ENCODE measurements at places on chromosomes 4 and X.

DNA sequence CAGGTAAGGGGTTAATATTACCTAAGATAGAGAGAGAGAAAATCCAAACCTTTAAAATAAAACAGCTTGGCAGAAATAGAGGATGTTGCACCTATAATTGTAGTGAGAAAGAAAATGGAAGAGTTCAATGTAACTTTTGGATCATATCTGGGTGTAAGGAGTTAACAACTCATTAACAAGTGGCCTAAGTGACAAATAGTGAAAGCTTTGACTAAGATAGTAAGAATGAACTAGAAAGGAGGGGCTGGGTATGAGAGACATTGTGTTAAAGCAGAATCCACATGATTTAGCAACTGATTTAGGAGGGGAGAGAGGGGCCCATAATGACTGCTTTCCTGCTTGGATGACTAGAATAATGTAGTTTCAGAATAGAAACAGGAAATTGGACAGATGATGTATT is 761.0 kb downstream of the IL1RAPL1 start:
- DNase-seq = no peak

- DNase-seq = no peak
These were observed 372.4 kb upstream of the SLIT2 start for GRCh38 chr4:19879330-19879729.

DNA sequence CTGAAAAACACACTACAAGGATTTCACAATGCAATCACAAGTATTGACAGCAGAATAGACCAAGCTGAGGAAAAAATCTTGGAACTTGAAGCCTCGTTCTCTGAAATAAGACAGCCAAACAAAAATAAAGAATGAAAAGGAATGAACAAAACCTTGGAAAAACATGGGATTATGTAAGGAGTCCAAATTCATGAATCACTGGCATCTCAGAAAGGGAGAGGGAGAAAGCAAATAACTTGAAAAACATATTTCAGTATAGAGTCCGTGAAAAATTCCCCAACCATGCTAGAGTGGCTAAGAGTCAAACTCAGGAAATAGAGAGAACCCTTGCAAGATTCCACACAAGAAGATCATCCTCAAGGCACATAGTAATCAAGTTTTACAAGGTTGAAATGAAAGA is 178.5 kb upstream of the CTSO start:
- DNase-seq = no peak

DNA sequence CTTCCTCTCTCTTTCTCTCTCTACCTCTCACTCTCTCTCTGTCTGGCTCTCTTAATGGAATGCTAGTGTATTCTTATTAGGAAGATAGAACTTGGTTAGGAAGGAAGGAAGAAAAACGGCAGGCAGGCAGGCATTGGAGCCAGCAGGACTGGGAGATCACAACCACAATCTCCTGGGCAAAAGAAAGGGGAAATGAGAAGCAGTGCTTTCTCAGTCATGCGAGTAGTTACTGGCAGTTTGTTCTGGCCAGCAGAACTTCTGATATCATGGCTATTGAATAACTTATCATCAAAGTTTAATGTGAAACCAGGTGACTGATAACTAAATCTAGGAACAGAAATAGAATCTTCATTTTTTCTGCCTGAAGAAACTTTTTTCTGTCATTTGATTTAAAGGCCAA is 60.9 kb upstream of the PAGE1 start:
- DNase-seq = no peak

GRCh38 chrX:48956728-48957414 is 536 bp downstream of the OTUD5 start:
- no peak for DNase-seq

DNA sequence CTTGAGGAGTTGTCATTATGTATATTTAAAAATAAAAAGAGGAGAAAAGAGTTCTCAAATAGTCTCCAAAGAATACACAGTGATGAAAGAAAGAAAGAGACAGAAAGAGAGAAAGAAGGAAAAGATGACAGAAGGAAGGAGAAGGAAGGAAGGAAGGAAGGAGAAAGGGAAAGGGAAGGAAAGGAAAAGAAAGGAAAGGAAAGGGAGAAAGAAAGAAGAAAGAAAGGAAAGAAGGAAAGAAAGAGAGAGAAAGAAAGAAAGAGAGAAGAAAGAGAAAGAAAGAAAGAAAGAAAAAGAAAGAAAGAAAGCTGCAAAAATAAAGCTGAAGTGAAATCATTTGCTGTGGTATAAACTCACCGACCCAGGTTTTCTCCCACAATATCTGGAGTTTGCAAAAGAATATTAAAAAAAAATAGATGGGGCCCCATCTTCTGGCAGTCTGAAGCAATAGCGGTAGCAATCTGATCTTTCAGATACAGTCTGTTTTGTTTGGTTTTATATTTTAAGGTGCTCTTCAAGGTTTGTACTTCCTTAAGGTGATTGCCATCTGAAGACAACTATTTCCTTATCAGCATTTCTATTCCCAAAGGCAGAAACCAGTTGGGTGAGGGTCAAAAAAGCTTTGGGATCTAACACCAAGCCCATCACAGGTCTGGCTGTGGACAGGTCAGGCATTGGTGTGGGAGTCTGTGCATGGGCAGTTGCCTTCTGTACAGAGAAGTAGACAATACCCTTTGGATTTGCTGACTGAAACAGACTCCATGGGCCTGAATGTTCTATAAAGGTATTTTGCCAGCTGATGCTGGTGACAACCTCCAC is 160.4 kb downstream of the CPEB2 start:
- DNase-seq = no peak

DNA sequence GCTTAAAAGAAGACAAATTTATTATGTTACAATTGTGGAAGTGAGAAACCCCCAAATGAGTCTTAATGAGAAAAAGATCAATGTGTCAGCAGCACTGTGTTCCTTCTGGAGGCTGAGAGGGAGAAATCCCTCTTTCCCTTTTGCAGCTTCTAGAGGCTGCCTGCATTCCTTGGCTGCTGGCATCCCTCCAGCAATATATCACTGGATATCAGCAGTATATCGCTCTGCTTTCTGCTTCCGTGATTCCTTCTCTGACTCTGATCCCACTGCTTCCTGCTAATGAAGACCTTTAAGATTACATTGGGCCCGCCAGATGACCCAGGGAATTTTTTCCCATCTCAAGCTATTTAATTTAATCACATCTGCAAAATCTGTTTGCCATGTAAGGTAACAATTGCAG is 1008.0 kb downstream of the RAPGEF2 start:
- no peak for DNase-seq

DNA sequence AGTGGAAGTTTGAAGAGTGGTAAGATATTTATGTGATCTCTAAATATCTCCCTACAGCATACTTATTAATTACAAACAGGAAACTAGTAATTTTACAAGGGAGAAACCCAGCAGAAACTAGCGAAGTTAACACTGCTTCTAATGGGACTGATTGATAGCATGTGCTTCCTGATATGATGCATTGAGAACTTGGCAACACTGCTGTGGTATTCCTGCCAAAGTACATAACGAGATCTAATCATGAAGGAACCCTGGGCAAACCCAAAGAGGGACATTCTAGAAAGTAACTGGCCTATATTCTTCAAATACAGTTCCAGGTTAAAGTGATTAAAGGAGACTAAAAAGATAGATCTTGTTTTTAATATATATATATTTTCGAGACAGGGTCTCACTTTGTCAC is 4.6 kb upstream of the GPR34 start:
- no peak for DNase-seq

DNA sequence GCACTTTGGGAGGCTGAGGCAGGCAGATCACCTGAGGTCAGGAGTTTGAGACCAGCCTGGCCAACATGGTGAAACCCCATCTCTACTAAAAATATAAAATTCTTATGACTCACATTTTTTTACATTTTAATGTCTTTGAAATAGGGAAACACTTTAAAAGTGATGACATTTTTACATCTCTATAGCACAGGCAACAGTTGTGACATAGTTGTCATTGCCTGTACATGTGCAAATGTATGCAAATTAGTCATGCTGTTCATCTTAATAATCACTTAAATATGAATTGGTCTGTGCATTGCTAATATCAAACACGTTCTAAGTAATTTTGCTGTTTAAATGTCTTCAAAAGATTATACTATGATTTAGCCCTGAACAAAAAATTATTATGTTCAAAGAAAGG is 41.7 kb downstream of the ZGRF1 start:
- DNase-seq = no peak

DNA sequence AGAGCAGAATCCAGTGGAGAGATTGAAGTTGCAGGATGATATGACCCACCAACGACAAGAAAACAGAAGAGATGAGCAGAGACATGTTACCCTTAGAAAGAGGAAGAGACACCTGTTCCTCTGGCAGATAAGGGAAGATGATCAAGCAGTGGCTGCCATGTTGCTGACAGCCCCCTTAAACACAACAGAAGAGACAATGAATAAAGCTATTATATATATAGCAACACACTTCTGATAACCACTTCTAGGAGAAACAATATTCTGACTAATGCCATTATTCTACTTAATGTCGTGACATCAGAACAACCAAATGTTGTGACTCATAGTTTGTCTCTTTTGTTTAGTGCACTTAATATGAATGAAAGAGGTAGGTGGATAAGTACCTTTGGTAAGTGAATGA is 44.9 kb downstream of the SH3RF1 start:
- no peak for DNase-seq

DNA sequence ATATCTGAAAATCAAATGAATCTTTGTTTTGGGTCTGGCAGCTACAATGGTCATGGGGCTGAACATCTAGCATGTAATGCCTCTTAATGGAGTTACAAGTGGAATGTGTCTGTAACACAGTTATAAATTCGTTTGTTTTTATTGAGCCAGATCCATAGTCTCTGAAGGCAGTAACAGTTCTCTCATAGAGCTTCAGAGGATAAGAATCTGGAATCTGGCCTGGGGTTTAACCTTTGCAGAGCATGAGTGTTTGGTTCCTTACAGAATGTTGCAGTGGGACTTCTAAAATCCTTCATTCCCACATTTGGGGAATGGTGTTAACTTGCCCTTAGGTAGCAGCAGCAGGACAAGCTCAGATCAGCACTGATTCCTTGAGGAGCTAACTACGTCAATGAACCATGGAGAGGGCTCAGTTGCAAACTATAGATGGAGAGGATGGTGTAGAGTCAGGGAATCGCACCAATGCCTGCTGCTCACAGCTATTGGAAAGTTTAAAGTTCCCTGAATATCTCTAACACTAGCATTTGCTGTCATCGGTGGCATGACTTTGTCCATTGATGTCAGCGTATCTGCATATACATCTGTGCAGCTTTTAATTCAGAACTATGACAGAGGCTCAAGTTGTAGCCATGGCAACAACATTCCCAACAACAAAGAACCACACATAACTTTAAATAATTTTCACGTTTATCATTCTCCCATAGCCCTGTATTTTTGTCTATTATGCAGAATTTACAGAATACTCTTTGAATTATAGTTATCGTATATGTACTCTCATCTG is 72.2 kb downstream of the RASGEF1B start:
- no peak for DNase-seq

DNA sequence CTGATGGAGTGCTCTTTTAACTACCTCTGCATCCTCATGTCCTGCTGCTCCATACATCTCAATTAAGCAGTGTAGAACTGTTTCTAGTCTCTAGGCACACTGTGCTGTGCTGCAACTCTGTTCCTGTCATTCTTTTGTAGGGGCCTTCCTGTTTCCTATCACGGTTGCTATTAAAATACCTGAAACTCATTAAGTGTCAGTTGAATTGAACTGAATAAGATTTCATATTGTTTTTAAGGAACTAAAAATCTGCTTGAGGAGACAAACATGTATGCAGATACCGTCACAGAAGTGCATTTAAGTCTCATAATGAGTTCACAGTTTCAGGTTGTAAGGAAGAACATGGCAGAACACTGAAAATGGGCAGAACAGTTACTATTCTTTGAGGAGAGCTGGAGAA is 170.1 kb downstream of the LARP7 start:
- DNase-seq = no peak

DNA sequence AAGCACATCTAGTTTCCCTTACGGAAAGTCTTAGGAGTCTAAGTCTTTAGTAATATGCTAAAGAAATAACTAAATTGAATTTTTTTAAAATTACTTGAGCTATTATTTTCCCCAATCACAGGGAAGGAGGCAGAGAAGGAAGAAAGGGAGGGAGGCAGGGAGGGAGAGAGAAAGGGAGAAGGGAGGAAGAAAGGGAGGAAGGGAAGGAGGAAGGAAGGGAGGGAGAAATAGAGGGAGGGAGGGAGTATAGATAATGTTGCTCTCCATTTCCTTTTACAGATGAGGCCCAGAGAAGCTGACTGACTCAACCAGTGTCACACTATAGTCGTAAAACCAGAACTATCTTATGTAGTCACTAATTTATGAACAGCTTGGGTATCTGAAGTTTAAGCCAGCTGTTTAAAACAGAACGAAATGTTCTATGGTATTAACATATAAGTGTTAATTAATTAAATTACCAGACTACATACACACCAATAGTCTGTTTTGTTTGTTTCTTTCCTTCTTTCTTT is 14.6 kb downstream of the SH3RF1 start:
- DNase-seq = no peak

All from cortex of kidney (tissue), 1 donor.